SJSA1 (cell line): ENCODE measurements at places on chromosomes 7 and 10.

DNA sequence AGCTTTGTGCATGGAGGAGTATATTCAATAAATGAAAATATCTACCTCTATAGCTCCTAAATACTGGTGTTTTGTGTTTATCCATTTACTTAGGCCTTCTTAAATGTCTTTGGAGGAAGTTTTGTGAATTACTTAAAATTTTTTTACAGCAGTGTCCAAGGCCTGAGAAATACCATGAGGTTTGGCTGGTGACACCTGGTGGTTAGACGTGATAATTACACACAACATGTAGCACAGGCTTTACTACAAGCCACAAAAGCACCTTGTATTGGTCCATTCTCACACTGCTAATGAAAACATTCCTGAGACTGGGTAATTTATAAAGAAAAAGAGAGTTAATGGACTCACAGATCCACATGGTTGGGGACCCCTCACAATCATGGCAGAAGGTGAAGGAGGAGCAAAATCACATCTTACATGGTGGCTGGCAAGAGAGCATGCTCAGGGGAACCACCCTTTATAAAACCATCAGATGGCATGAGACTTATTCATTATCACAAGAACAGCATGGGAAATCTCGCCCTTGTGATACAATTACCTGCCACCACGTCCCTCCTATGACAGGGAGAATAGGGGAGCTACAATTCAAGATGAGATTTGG is 20.6 kb downstream of the HYAL4 start:
- peak; percentile 25 for DNase-seq

- no peak for DNase-seq
Observed at GRCh38 chr7:101614939-101615302, 14.2 kb downstream of the MYL10 start.

DNA sequence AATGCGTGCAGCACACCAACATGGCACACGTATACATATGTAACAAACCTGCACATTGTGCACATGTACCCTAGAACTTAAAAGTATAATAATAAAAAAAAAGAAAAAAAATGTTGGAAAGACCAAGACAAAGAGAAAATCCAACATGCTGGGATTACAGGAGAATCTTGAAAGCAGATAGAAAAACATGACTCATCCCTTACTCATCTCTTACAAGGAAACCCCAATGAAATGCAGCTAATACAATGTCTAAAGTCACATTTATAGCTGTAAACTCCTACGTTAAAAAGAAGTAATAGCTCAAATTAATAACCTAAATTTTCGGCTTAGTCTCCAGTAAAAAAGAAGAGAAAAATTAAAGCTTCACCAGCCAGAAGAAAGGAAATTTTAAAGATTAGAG is 47.5 kb upstream of the DGKB start:
- no peak for DNase-seq

GRCh38 chr7:20158684-20159083 is 58.5 kb downstream of the MACC1 start:
- no peak for DNase-seq

DNA sequence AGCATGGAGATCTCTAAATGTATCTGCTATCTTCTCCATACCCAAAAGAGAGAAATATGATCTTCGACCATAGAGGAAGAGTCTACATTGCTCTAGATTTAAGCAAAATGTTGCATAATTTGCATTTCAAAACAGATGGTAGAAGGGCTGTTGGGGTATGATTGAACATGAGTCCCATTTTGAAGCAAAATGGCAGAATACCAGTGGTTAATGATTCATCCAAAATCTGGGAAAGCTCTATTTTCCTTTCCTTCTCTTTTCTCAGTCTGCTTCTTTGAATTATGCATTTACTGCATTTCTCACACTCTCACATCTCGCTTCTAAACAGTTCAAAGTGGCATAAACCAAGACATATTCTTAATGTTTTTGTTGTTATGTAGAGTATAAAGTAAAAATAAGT is 178.5 kb downstream of the MACC1 start:
- DNase-seq: no peak

DNA sequence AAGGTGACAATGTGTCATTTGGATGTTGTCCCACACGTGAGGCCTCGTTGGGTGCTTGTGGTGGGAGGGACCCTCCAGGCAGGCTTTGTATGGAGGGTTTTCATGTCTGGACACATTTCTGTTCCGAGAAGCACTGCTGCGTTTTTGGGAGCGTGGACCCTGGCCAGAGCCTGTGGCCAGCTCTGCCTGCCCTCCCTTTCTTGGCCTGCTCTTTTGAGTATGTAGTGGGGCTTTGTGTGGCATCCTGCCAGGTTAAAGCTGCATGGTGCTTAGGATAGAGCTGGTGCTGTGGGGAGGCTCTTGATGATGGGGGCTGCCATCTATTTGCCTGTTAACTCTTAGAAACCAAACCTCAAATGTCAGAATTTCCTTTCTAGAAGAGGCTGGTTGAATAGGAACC is 45.7 kb downstream of the GLRX3 start:
- DNase-seq: no peak

DNA sequence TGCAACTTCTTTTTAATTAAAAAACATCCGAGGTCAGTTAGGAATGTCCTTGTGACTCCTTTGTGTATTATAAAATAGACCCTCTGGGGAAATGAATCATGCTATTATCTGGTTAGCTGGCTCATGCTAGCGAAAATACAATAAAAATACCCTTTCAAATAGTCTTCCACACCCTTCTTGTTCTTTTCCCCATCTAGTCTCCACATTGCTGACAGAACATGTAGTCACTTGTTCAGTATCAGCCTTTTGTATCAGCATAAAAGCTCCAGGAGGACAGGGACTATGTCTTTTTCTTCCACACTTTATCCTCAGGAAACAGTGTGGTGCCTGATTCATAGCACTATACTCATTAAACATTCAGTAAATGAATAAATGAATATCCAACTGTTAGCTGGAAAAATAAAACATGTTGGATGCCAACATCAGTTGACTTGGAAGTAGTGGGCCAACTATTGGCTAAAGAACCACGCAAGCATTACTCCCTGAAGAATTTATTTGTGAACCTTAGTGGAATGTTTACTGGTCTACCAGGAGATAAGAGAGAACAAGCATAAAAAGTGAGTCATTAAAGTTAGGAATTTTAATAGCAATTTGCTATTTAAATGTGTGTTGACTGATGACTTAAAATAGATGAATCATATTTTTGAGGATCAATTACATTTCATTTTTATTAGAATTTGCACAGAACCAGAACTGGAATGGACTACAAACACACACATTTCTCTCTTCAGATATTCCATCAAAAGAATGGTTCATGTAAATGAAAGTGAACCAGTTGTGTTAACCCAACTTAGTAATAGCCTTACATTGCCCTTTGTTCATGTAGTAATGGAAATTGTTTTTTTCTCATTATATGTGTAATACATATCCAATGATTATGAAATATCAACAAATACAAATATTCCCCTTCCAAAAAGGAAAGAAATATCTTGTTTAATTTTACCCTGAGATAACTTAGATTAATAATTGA is 129.6 kb downstream of the DKK1 start:
- peak; percentile 81 for DNase-seq

GRCh38 chr10:129319934-129320333 is 147.1 kb upstream of the MGMT start:
- no peak for DNase-seq

DNA sequence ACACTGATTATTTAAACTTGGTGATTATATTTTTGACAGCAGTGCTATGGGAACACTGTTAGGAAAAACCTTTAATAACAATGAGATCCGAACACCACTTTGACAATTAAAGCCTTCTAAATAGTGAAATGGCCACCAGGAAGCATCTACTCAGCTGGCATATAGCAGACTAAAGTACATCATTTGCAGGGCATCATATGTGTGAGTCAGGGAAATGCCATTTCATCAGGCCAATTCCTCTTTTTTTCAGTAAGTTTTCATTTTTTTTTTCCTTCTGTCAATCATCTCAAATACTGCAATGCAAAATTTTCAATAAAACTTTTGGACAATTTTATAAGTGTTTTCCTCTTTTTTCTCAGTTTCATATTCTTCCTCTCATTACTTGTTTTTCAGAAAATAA is 521.4 kb upstream of the SEMA3D start:
- DNase-seq: no peak

DNA sequence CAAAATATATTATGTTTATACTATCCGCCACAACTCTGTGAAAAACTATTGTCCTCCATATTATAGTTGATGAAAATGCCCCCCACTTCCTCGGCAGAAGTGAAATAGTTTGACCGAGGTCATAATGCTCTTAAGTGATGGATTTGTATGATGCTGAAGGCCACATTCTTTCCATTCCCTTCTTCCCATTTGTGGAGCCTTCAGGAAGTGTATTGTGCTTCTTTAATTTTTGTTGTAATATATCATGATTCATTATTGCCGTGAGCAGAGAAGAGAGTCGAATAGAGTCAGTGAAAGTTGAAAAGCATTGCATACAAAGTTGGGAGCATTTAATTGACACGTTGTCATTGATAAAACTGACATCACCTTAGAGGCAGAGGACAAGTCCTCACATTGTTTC is 460.3 kb downstream of the SUGCT start:
- no peak for DNase-seq

DNA sequence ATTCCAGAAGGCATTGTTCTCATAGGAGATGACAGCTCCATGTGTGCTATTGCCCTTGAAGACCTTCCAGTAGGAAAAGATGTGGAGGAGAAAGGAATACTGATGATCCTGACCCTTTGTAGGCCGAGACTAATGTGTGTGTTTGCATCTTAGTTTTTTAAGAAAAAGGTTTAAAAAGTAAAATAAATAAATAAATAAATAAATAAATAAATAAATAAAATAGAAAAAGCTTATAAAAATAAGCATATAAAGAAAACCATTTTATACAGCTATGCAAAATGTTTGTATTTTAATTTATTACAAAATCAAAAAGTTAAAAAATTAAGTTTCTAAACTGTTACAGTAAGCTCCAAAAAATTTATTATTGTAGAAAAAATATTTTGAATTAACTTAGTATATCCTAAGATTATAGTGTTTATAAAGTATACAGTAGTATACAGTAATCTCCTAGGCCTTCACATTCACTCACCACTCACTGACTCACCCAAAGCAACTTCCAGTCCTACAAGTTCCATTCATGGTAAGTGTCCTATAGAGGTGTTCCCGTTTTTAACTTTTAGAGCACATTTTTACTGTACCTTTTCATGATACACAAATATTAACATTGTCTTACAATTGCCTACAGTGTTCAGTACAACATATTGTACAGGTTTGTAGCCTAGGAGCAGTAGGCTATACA is 435.2 kb upstream of the SEMA3A start:
- DNase-seq: no peak

DNA sequence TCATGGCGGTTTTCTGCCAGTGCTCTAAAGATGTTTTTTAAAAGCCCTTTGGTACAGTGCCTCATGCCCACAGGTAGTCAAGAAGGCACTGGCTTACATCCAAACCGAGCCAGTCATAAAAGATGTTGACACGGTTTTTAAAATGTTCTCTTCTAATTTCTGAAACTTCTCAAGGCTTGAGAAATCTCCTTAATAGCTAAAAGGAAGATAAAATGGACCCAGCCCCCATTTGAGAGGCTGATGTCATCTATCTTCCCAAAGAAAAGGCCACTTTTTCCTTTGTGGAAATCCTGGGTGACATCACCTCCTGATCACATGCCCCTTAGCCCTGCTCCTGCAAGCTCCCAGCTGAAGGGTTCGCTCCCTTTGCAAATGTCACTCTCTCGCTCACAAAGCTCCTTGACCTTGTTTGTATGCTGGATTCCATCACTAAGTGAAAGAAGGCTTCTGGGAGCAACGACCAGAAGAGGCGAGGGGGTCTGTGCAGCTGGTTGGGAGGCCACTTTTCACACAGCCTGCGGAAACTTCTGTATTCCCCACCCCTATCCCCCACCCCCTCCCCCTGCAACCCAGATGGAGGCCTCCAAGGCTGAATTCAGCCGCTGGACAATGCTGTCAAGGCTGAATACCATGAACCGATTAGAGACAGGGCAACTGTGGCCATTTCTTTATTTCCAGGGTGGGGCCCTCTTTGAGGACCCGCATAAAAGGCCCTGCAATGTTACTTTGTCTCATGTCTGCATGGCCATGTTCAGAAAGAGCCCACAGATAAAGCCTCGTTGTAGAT is 122.8 kb downstream of the CUBN start:
- DNase-seq: no peak

DNA sequence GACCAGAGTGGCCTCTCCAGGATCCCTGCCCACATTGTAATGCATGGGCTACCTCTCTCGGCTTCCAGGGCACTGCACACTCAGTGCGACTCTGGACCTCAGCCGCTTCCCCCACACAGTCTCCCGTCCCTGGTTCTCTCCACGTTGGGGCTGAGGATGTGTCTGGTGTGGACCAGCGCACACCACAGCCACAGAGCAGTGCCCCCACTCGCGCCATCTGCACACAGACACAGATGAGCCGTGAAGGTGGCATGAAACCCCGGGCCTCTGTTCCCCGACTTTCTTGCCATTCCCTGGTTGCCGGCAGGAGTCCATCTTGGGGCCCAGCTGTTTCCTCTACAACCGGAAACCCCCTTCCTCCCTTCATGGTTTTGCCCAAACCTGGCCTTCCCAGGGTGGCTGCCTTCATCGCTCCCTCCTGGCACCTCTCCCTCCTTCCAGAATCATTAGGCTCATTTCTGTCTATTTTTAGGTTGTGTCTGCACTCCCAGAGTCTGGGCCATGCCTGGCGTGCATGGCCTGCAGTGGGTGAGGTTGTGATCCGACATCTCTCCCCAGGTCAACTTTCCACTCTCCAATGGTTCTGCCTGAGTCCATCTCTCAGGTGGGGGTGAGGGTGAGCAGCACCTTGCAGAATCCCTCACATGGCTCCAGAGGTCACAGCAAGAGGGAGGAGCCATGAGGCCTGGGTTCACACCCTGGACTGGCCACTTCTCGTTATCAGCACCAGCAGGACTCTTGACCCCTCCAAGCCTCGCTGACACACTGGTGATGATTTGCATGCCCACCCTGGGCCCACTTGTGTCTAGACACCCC is 10.1 kb downstream of the RASGEF1A start:
- DNase-seq: no peak

- no peak for DNase-seq
Observed at GRCh38 chr7:136179851-136180721, 202.9 kb upstream of the MTPN start.

GRCh38 chr7:153286763-153287162 is 527.2 kb downstream of the ACTR3B start:
- DNase-seq: no peak

DNA sequence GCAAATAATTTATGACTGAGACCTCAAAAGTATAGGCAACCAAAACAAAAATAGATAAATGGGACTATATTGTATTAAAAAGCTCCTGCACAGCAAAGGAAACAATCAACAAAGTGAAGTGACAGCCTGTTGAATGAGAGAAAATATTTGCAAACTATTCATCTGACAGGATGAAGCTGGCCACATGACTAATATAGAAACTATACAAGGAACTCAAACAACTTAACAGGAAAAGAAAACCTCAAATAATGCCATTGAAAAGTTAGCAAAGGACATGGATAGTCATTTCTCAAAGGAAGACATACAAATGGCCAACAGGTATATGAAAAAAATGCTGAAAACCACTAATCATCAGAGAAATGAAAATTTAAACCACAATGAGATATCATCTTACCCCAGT is 245.1 kb downstream of the STK31 start:
- DNase-seq: no peak

DNA sequence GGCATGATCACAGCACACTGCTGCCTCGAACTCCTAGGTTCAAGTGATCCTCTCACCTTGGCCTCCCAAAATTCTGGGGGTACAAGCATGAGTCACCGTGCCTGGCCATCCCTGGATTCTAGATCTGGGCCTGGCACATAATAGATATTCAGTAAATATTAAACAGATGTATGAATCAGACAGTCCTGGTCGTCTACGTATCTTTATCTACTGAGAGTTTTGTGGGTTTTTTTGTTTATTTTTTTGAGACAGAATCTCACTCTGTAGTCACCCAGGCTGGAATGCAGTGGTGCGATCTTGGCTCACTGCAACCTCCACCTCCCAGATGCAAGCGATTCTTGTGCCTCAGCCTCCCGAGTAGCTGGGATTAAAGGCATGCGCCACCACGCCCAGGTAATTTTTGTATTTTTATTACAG is 24.3 kb upstream of the ITGB1 start:
- peak; percentile 89 for DNase-seq
